ENCODE measurements at places on chromosomes 2 and 18. TPM values are rescaled to one million over a fixed set of nuclear protein-coding genes. Genes with fewer than 3 reads are reported as not detected.

Gene PIEZO2
- total RNA-seq = 1.4 TPM

- DNase-seq = no peak
- H3K36me3 ChIP-seq = no peaks in the 10 kb centered on the region
- H3K27me3 ChIP-seq = no peaks in the 10 kb centered on the region
- no peak overlapping the region for H3K27ac ChIP-seq
Measured at GRCh38 chr2:160838691-160839090, 321.5 kb upstream of the TANK start.

DNA sequence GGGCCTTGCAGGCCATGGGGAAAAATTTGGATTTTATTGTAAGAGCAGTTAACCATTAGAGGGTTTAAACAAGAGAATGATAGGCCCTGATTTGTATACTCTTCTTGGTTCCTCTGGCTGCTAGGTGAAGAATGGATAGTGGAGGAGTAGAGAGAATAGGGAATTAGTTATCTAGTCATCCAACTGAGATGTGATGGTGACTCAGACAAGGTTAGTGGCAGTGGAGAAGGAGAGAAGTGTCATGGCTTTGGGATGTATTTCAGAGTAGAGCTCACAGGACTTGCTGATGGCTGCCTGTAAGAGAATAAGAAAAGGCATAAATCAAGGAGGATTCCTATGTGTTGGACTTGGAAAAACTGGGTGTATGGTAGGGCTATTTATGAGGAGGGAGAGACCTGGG lies 169.4 kb downstream of the PLCL1 start:
- H3K4me1 ChIP-seq = peaks cover 12% of the 10 kb centered on the region
- H3K27me3 ChIP-seq = no peaks in the 10 kb centered on the region
- no peak overlapping the region for H3K4me3 ChIP-seq
- no peaks in the 10 kb centered on the region for H3K36me3 ChIP-seq

DNA sequence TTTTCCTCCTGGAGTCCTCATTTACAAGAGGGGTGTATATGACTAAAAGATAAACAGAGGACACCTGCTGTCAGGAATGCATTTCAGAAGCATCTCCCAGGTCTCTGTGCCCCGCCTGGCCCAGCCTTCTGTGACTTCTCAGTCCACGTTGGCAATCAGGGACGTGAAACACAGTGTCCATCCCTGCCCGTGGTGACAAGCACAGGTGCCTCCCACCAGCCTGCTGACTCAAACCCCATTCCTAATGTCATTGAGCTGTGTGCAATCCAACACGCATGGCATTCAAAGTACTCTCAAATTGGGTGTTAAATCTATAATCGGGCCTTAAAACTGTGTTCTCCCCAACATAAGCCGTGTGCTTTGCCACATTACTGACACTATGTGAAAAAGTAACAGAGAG lies 343.2 kb downstream of the EIPR1 start:
- H3K27ac ChIP-seq = no peak overlapping the region
- H3K4me3 ChIP-seq = no peak overlapping the region
- H3K4me1 ChIP-seq = no peaks in the 10 kb centered on the region
- H3K27me3 ChIP-seq = no peaks in the 10 kb centered on the region
- no peaks in the 10 kb centered on the region for H3K36me3 ChIP-seq
- no peak for DNase-seq

Measured in suprapubic skin (tissue), 4 donors.